ENCODE measurements at places on chromosomes 2 and 18. TPM values are rescaled to one million over a fixed set of nuclear protein-coding genes. Genes with fewer than 3 reads are reported as not detected.

The GCG gene
- not detected for total RNA-seq

DNA sequence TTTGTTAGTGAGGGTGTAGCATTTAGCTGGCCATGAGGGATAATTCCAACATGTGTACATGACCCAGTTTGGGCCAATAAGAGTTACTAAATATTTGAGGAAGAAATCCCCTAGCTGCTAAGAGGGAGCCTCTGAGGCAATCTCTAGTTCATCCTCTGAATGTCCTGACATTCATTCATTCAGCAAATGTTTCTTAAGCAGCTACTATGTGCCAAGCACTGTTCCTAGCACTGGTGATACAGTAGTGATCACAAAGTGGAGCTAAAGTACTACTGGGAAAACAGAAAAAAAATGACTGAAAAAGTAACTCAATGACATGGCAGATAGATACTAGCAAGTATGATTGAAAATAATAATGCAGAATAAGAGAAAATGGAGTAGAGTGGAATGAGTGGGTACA, 79.8 kb upstream of the PID1 start:
- no peak overlapping the region for H3K4me3 ChIP-seq
- no peak overlapping the region for H3K27ac ChIP-seq
- no peaks in the 10 kb centered on the region for H3K27me3 ChIP-seq
- no peak for DNase-seq
- no peaks in the 10 kb centered on the region for H3K4me1 ChIP-seq

The UGT1A7 gene
- total RNA-seq = not detected

GRCh38 chr2:230778350-230779063, 65.9 kb downstream of the CAB39 start:
- H3K27me3 ChIP-seq = no peaks in the 10 kb centered on the region
- peak overlapping the region; percentile 61 for H3K27ac ChIP-seq
- no peaks in the 10 kb centered on the region for H3K36me3 ChIP-seq
- no peak overlapping the region for H3K4me3 ChIP-seq
- peaks cover 75% of the 10 kb centered on the region for H3K4me1 ChIP-seq

DNA sequence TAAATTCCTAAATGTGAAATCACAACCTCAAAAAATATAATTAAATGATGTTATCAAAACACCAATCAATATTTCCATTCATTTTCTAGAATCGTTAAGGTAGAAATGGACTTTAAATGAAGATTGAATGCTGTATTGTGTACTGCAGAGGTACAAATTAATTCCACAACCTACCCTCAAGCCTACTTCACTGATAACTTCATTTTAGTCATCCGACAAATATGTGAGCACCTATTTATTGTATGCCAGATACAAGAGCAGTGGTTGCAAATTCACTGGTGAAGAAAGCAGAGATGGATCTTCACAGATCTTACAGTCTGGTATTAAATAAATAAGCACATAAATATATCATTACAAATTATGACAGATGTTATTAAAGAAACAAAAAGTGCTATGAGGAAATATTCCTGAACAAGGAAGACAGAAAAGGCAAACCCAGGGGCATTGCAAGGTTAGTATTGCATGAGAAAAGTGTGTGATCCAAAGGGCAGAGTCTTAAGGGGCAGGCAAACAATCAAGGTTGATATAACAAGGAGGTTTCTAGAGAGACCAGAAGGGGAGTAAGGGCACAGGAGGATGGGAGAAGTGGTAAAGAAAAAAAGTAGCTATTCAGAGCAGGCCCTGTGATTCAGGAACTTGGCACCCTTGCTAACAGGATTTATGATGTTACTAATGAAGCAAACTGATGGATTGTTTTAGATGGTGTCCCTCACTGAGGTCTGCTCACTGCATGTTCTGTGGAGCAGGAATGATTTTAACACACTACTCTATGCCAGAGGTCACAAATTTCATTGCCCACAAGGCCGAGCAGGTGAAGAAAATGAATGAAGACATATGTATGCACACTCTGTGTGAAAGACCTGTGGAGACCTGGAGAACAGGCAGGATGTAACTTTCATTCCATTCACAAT, 128.0 kb upstream of the CCDC150 start:
- no peak overlapping the region for H3K27ac ChIP-seq
- no peaks in the 10 kb centered on the region for H3K27me3 ChIP-seq
- no peaks in the 10 kb centered on the region for H3K36me3 ChIP-seq
- H3K4me3 ChIP-seq = no peak overlapping the region
- H3K4me1 ChIP-seq = peaks cover 11% of the 10 kb centered on the region

- no peaks in the 10 kb centered on the region for H3K36me3 ChIP-seq
- H3K27me3 ChIP-seq = no peaks in the 10 kb centered on the region
- H3K27ac ChIP-seq = no peak overlapping the region
- no peak for DNase-seq
- H3K4me3 ChIP-seq = no peak overlapping the region
Measured at GRCh38 chr2:219739866-219740440, 112.5 kb downstream of the SLC4A3 start.

GRCh38 chr2:88680916-88681315, 10.6 kb upstream of the RPIA start:
- H3K27ac ChIP-seq = no peak overlapping the region
- no peaks in the 10 kb centered on the region for H3K27me3 ChIP-seq
- no peaks in the 10 kb centered on the region for H3K36me3 ChIP-seq
- DNase-seq = no peak

DNA sequence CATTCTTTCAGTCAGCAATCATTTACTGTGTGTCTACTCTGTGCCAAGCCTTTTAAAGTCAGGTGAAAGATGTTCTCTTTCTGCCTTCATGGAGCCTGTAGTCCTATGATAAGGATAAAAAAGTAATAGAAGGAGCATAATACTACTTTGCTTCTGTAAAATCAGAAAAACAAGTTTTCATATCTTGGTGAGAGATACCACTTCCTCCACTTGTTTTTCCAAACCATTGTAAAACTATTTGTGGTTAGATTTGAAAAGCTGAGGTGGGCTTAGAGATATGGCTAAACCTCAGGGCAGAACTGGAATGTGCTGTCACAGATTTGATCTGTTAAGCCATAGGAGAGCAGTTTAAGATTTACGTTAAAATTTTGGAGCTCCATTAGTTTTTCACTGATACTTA, 104.7 kb upstream of the FAM117B start:
- H3K27ac ChIP-seq = no peak overlapping the region
- H3K4me1 ChIP-seq = no peaks in the 10 kb centered on the region
- peaks cover 21% of the 10 kb centered on the region for H3K36me3 ChIP-seq
- no peak for DNase-seq

DNA sequence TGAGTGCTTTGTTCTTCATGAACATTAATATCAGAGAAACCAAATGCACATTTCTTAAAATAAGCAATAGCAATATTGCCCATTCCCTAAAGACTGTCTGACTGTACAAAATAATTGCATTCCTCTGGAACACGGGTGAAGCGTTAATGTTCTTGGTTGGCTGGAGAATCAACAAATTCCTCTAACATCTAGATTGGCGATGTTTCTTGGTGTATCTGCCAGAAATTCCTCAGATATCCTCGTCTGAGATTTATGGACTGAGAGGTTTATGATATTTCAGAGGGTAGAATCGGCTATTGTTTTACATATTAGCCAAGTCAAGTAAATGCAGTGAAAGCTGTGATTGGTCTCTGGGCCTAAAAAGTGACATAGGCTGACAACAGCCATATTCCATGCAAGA, 27.1 kb upstream of the SPTBN1 start:
- H3K27ac ChIP-seq = peak overlapping the region; percentile 78
- no peak for DNase-seq

GRCh38 chr2:222290401-222290735, 8.4 kb downstream of the PAX3 start:
- peaks cover 24% of the 10 kb centered on the region for H3K4me1 ChIP-seq
- H3K4me3 ChIP-seq = no peak overlapping the region
- no peaks in the 10 kb centered on the region for H3K36me3 ChIP-seq

The CCDC142 gene
- 13.6 TPM for total RNA-seq

DNA sequence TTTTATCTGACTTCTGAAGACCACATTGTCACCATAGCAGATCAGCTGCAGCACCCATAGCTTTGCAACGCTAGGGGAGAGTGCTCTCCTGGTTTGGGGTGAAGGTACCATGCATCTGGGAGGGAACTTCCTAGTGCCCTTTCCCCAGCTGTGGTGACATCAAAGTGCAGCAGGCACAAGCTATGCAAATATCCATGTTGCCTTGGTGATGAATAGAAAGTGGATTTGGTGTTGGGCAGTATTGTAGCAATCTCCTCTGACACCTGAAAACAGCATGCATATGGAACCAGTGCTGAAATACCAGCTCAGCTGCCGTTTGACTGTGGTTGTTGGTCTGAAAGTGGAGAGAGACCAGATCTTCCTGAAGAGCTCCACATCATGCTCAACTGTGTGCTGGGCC, 37.1 kb downstream of the BCL2L11 start:
- peaks cover 9% of the 10 kb centered on the region for H3K36me3 ChIP-seq
- H3K4me1 ChIP-seq = peaks cover 40% of the 10 kb centered on the region
- no peak for DNase-seq
- H3K27me3 ChIP-seq = no peaks in the 10 kb centered on the region

GRCh38 chr18:23539911-23540525, 36.7 kb downstream of the RMC1 start:
- no peaks in the 10 kb centered on the region for H3K27me3 ChIP-seq
- H3K27ac ChIP-seq = no peak overlapping the region
- H3K36me3 ChIP-seq = peaks cover 87% of the 10 kb centered on the region

- H3K27me3 ChIP-seq = peaks cover 3% of the 10 kb centered on the region
- no peaks in the 10 kb centered on the region for H3K4me1 ChIP-seq
- no peaks in the 10 kb centered on the region for H3K36me3 ChIP-seq
- DNase-seq = no peak
- H3K27ac ChIP-seq = peak overlapping the region; percentile 79
- no peak overlapping the region for H3K4me3 ChIP-seq
Measured at GRCh38 chr2:47737-48136, 1.4 kb upstream of the FAM110C start.

DNA sequence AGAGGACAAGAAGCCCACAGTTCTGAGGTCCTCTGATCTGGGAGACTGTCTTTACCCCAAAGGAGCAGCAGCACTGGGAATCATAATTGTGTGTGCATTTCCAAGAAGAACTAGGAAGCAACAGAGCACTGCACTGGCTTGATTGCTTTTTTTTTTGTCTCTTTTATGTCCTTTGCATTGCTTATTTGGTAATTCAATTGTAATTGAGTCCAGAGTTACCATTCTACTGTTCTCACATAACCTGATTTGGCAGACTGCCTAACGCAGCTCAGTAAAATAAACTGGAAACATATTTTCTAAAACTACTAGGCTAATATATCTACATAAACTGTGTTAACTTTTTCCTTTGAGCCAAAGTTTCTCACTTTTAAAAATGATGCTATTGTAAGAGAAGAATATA, 190.3 kb upstream of the SLC8A1 start:
- H3K4me3 ChIP-seq = no peak overlapping the region
- no peaks in the 10 kb centered on the region for H3K27me3 ChIP-seq
- H3K4me1 ChIP-seq = no peaks in the 10 kb centered on the region
- H3K36me3 ChIP-seq = no peaks in the 10 kb centered on the region
- H3K27ac ChIP-seq = no peak overlapping the region

The CGREF1 gene
- 4.3 TPM for total RNA-seq

The DSG1 gene
- total RNA-seq = 4.2 TPM

The C2orf15 gene
- not detected for total RNA-seq

DNA sequence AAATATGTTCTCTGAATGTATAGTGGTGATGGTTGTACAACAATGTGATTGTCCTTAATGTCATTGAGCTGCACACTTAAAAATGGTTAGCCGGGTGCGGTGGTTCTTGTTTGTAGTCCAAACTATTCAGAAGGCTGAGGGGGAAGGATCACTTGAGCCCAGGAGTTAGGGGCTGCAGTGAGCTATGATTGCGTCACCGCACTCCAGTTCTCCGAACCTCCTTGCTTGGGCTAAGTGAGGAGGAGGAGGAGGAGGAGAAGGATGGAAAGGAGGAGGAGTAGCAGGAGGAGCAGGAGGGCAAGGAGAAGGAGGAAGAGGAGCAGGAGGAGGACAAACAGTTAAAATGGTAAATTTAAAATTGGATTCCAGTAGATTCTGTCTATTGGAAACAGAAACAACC, 10.5 kb downstream of the SLC14A1 start:
- H3K4me1 ChIP-seq = no peaks in the 10 kb centered on the region
- no peaks in the 10 kb centered on the region for H3K27me3 ChIP-seq
- DNase-seq = no peak

The SP140 gene
- 0.26 TPM for total RNA-seq

DNA sequence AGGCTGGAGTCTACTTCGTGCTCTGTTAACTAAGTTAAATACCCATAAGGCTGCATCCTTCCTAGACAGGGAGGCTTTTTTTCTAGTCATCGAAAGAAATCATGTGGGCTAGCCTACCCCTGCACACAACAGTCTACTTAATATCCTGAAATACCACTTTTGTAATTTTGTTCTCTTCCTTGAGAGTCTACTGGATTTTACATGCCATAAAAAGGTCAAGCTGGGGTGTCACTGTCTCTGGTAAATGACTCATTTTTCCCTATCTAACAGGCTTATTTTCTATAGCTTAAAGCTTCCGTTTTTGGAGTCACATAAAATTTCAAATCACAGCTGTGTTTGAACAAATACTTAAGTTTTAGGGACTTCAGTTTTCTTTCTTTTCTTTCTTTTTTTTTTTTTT, 10.7 kb upstream of the STAM2 start:
- no peak overlapping the region for H3K27ac ChIP-seq
- H3K4me3 ChIP-seq = no peak overlapping the region
- no peak for DNase-seq
- H3K36me3 ChIP-seq = no peaks in the 10 kb centered on the region
- no peaks in the 10 kb centered on the region for H3K27me3 ChIP-seq
- no peaks in the 10 kb centered on the region for H3K4me1 ChIP-seq

The GATA6 gene
- 88.7 TPM for total RNA-seq

- H3K27me3 ChIP-seq = no peaks in the 10 kb centered on the region
- H3K36me3 ChIP-seq = no peaks in the 10 kb centered on the region
- H3K4me3 ChIP-seq = no peak overlapping the region
- no peak for DNase-seq
- H3K27ac ChIP-seq = no peak overlapping the region
Measured at GRCh38 chr2:122368576-122369243, 613.3 kb downstream of the TSN start.

- H3K36me3 ChIP-seq = no peaks in the 10 kb centered on the region
- H3K27ac ChIP-seq = no peak overlapping the region
- no peaks in the 10 kb centered on the region for H3K4me1 ChIP-seq
- H3K27me3 ChIP-seq = no peaks in the 10 kb centered on the region
- H3K4me3 ChIP-seq = no peak overlapping the region
Measured at GRCh38 chr18:10787293-10787901, 261.6 kb downstream of the NAPG start.

DNA sequence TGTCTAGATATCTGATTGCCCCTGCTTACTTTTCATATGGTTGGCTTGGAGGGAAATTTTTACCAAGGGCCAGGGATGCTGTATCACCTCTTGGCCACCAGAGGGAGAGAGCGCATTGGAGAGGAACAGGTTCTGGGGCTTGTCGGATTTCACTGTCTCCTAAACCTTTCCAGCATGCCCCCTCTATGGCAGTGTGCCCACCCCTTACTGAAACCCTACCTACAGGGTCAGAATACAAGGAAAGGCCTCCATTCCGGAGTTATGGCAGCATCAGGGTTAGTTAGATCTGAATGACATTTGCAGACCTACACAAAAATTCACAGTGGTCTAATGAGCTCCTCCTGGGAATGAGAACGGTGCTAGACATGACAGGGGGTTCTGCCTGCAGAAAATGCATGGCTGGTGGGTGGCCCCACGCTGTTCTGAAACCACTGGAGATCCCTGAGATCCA, 5.8 kb downstream of the SLC14A2 start:
- no peaks in the 10 kb centered on the region for H3K27me3 ChIP-seq
- H3K4me1 ChIP-seq = no peaks in the 10 kb centered on the region
- peak; percentile 64 for DNase-seq

GRCh38 chr2:38056216-38056615, 19.7 kb downstream of the CYP1B1 start:
- no peaks in the 10 kb centered on the region for H3K36me3 ChIP-seq
- no peaks in the 10 kb centered on the region for H3K4me1 ChIP-seq

The STARD6 gene
- total RNA-seq = not detected

GRCh38 chr2:236579048-236579745, 9.6 kb downstream of the ACKR3 start:
- peak; percentile 53 for DNase-seq
- peaks cover 13% of the 10 kb centered on the region for H3K4me1 ChIP-seq
- no peaks in the 10 kb centered on the region for H3K27me3 ChIP-seq
- H3K36me3 ChIP-seq = peaks cover 21% of the 10 kb centered on the region
- no peak overlapping the region for H3K4me3 ChIP-seq
- peak overlapping the region; percentile 31 for H3K27ac ChIP-seq

Measured in right atrium auricular region (tissue), 2 donors.